ENCODE measurements at places on chromosomes 11 and 22.
A peak's percentile ranks its signal among the peaks of the same experiment; 100 is the strongest.

DNA sequence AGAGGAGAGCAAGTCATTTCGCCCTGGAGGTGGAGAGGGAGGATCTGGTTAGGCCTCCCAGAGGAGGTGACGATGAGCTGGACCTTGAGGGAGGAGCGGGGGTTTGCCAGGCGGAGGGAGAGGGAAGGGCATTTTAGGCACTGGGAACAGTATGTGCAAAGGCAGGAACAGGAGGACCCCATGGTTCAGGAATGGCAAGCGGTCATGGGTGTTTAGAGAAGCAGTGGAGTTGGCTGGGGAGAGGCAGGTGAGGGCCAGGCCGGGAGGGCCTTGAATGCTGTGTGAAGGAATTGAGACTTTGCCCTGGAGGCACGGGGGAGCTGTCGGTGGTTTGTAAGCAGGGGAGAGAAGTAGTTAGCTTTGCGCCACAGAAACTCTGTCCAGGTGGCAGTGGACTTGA is 10.3 kb downstream of the PRDM11 start:
- DNase-seq: no peak

- no peak for DNase-seq
These were observed 83.3 kb downstream of the GGT1 start for GRCh38 chr22:24686280-24686679.

- no peak for DNase-seq
These were observed 189.0 kb upstream of the ANO3 start for GRCh38 chr11:26142891-26143290.

GRCh38 chr11:2883979-2884815 is 1.4 kb downstream of the CDKN1C start:
- DNase-seq: peak; percentile 63

GRCh38 chr11:27184458-27185312 is 144.1 kb downstream of the BBOX1 start:
- peak; percentile 23 for DNase-seq

DNA sequence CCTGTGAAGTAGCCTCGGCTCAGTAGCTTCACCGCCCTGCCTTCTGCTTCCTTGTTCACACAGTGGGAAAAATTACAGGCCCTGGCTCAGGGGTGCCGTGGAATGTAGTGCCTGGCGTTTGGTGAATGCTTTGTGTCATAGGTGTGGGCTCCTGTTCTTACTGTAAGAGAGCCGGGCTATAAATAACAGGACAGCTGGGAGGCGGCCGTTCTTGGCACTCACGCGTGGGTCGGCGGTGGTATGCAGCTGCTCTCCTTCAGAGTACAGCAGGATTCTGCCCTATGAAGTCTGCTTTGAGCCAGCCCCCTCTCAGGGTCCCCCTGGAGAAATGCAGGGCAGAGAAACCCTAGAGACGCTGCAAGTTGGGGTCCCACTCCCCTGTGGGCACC is 84.2 kb downstream of the CTTN start:
- DNase-seq: no peak

DNA sequence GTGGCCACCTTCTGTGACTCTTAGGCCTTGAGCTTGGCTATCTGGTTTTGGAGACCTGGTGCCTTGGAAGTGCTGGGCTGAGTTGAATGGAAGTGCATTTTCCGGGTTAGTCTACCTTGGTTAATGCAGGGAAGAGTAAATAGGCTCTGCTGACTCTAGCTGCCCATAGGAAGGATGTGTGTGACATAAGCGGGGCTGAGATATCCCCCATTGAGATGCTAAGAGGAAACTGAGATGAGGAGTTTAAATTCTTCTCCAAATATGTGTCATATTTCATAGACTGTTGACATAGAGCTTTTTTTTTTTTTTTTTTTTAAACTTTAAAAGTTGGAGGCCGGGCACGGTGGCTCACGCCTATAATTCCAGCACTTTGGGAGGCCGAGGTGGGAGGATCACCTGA is 30.8 kb downstream of the ZNRF3 start:
- no peak for DNase-seq

DNA sequence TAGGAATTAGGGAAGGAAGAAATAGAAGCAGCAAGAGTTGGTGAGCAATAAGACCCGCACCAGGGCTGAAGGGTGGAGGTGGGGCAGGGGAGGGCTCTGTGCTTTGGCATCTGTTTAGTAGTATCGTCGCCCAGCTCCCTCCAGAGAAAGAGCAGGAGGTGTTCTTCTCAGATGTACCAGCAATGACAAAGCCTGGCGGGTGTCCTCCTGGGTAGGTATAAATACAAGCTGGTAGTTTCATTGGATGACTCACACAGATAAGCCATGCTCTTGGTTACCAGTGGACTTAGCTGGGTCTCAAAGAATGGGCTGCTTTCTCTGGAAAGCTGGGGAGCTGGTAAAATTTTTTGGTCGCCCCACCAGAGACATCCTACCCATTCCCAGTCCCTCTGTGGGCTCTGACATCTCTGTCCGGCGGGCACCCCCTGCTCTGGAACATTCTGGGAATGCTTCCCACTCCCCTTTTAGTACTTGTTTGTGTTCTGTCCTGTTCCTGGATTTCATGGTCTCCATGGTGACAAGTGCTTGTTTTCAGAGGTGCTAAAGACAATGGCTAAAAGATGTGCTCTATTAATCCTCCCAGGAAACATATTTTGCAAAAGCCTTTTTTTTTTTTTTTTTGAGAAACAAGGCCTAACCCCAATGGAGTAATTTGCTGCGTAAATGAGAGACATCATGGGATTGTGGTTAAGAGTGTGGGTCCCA is 15.4 kb upstream of the TUBA8 start:
- no peak for DNase-seq

DNA sequence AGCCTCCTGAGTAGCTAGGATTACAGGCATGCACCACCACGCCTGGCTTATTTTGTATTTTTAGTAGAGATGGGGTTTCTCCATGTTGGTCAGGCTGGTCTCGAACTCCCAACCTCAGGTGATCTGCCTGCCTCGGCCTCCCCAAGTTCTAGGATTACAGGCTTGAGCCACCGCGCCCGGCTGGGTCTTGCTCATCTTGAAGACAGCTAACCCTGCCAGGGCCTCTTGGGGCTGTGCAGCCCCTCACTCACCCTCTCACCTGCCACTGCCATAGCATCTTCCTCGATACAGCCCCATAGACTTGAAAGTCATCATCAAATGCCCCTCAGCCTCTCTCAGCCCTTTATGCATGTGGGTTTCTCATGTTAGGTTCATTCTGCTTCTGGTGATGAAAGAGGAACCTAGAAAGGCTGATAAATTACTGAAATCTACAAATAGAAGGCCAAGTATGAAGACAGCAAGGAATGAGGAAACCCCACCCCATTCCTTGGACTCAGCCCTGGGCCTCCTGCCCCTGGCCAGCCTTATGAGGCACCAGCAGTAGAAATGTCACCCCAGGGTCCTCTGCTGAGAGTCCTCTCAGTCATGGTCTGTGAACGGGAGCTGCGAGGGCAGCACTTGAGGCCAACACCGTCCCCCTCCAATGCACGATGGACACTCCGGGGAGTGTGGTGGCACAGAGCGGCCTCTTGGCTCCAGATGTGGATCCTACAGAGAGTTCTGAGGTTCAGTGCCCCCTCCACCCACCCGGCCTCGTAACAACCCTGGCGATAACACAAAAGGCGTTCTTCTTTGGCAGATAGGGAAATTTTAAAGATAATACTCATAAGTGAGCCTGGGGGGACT is 24.8 kb downstream of the SCGB1A1 start:
- peak; percentile 85 for DNase-seq

GRCh38 chr11:689625-690024 is 5.4 kb downstream of the DEAF1 start:
- DNase-seq: no peak

DNA sequence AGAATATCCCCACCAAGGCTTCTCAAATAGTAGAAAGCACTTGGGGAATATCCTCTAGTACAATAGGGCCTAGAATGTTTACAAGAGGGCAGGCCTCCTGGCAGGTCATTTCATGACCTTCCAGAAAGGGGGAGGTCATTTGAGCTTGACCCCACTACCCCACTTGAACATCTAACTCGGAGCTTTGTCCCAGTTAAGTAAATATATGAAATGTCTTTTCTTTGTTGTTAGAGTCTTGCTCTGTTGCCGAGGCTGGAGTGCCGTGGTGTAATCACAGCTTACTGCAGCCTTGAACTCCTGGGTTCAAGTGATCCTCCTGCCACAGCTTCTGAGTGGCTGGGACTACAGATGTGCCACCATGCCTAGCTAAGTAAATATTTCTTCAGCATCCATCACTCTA is 108.4 kb downstream of the ABTB2 start:
- no peak for DNase-seq

- DNase-seq: no peak
These were observed 65.1 kb downstream of the PARVG start for GRCh38 chr22:44245867-44246266.

DNA sequence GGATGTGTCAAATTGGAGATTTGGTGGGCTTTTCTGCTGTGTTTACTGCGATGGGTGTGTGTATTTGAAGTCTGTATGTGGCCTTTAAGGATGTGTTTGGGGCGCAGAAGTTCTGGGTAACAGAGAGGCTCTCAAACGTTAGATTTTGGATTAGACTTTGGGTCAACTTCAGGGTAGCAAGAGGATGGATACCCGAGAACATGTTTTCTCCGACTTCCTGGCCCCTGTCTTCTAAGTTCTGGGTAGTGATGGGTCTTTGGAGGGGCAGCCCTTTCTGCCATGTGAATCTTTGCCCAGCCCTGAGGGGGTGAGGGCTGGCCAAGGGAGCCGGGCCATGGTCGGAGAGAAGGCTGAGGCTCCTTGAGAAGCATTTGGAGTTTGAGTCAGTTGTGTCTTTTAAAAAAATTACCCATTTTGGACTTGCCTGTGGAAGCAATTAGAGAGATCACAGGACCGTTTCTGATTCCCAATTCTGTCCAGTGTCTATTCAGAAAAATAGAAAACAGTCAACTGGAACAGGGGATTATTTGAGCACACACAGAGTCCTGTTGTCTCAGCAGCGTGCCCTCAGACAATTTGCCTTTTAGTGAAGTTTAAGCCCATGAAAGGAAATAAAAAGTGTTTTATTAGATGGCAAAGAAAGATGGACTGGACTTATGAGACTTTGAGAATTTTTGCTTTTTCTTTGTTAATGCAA is 114.4 kb downstream of the PTPRJ start:
- DNase-seq: no peak

- DNase-seq: no peak
These were observed 16.1 kb downstream of the CXCR5 start for GRCh38 chr11:118899706-118900360.

DNA sequence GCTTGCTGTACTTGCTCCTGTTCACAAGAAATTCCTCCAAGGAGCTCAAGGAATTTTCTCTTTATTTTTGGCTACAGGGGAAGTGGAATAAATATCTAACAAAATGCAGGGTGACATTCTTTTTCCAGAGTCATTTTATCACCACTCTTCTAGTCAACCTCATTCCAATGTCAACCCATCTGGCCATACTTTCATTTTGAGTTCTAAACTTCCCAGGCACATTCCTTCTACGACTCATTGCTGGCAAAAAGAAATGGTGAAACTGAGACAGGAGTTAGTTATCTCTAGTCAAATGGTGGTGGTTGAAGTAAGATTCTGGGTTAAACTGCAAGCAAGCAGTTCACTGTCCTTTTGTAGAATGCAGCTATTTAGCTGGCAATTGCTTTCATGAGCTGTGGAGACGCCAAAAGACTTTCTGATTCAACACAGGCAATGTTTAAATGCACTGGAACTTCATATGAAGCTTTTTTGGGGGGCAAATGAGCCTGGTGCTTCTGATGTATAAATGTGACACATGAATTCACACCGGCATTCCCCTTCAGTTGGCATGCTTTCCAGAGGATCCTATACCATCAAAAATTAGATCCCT is 304.6 kb downstream of the CADM1 start:
- no peak for DNase-seq

DNA sequence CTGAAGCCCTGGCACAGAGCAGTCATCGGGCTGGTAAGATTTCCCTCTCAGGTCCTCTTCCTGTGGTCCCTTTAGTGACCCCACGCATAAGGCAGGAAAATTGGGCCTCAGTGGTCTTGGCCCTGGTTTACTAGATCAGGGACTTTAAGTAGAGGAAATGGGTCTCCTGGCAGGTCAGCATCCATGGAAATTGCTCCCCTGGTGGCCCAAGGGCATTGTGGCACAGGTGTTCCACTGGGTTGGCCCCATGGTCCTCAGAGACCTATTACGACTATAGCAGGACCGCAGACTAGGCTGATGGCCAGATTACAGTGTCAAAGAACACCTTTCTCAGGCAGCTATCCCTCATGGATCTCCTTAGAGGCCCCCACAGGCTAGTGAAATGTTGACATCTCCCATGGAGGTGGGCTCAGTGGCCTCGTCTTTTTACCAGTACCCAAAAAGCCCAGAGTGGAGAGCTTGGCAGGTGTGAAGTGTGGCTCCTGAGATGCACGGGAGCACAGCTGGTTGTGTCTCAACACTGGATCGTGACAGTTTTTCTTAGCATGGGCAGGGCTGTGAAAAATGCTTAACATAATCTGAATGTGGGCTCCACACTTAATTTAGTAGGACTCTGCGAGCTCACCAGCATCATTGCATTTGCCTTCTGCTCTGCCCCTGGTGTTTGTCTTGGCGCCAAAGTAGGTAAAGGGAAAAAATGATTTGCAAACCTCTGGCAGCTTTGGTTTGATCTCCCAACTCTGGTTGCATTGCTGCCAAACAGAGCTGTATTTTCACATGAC is 74.2 kb downstream of the ZBTB16 start:
- DNase-seq: no peak

GRCh38 chr11:14503023-14503422 is 3.4 kb upstream of the COPB1 start:
- no peak for DNase-seq

DNA sequence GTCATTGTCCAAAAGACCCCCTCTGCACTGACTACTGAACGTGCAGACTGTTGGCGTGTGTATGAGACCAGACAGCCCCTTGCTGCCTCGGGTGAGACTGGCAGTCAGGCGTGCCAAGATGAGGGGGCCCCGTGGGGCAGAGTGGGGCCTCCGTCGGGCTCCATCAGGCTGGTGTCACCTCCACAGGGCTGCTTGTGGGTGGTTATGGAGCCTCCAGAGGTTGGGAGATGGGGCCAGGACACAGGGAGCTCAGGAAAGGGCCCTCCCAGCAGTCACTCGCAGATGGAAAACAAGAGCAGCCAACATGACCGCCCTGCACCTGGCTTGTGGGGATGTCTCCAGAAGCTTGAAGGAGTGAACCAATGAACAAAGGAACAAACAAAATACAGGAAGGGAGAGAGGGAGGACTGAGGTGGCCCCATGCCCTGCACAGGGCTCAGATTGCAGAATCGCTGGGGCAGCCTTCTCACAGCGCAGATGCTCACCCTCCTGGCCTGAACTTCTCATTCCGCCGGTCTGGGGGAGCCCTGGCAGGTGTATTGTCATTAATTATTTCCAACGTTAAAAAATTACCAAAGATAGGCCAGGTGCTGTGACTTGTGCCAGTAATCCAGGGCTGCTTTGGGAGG is 5.5 kb upstream of the PHLDA2 start:
- no peak for DNase-seq
